Stimulated activated CD8-positive, alpha-beta memory T cell treated with anti-CD3 and anti-CD28 coated beads, Interleukin-7, amount 100 ng/mL, for 4 hours (primary cell): ENCODE measurements at places on chromosomes 5 and 9.

DNA sequence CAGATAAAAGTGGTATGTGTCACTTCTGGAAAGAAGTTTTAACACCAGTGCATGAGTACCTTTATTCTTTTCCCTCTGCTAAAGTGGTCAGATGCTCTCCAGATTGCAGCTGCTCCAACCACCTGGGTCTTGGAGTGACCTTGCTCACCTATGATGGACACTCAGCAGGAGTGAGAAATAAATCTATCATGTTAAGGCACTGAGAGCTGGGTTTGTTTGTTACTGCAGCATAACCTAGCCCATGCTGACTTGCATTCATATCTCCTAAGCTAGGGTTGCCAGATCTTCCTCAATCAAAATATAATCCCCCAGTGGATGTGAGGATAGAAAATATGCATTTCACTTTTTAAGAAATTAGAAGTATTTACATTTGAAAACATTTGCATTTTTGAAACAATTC is 295.9 kb downstream of the AGTPBP1 start:
- DNase-seq: no peak

- DNase-seq: no peak
Measured at GRCh38 chr9:7303907-7304626, 495.5 kb downstream of the DMAC1 start.

DNA sequence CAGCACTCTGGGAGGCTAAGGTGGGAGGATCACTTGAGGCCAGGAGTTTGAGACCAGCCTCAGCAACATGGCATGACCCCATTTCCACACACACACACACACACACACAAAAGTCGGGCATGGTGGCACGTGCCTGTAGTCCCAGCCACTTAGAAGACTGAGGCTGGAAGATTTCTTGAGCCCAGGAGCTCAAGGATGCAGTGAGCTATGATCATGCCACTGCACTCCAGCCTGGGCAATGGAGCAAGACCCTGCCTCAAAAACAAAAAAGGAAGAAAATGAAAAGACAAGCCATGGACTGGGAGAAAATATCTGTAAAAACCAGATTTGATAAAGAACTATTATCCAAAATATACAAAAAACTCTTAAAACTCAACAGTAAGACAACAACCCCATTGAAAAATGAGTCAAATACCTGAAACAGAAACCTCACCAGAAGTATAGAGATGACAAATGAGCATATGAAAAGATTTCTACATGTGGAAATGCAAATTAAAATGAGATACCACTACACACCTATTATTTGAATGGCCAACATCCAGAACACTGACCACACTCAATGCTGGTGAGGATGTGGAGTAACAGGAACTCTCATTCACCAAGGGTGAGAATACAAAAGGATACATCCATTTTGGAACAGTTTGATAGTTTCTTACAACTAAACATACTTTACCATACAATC is 24.7 kb downstream of the DNAJA1 start:
- DNase-seq: no peak

DNA sequence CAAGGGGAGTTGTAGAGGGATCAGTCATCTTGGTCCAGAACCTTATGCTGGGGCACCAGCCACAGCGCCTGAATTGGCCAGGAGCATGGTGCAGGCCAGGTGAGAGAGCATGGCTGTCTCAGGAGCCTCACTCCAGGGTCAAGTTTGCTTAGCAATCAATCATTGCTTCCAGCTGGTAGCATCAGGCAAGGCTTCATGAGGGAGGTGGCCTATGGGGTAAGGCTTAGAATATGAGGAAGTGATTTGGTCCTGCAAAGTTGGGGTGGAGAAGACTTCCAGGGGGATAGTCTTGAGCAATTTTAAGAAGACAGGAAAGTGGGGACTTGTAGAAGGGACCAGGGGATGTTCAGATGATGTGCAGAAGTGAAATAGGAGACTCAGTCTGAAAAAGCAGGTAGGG is 53.9 kb upstream of the PITX1 start:
- no peak for DNase-seq

DNA sequence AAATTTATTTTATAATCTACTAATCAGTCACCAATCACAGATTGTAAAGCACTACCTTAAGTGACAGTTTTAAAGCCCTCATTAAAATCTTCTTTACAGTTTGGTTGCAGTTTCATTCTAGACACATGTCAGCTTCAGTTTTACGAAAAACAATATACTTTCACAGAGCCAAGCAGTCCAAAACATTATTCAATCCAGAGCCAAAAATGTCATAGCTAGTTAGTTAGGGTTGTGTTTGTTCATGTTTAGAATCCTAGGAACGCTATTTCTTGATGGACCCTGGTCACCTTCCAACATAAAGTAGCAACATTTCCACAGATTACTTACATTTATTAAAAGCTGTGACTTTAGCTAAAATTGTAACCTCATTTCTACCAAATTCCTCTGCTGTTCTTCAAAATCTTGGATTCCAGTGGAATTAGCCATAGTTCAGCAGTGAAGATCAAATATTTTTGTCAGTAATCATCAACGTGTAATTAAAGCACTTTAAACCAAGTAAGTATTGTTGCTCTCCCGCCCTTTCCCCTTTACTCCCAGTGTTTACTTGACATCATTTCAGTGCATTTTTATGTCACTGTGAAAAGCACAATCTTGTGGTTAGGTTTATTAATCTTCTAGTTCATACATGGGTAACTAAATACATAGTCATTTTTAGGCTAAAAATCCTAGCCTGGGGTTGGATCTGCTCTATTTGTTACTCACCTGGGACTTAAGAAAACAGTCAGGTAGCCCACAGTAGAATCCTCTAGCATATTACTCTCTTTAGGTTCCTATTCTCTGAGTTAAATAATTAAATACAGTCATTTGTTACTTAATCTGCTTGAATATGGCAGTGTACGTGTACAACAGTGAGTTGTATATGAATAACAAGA is 74.3 kb downstream of the NIPBL start:
- DNase-seq: no peak

DNA sequence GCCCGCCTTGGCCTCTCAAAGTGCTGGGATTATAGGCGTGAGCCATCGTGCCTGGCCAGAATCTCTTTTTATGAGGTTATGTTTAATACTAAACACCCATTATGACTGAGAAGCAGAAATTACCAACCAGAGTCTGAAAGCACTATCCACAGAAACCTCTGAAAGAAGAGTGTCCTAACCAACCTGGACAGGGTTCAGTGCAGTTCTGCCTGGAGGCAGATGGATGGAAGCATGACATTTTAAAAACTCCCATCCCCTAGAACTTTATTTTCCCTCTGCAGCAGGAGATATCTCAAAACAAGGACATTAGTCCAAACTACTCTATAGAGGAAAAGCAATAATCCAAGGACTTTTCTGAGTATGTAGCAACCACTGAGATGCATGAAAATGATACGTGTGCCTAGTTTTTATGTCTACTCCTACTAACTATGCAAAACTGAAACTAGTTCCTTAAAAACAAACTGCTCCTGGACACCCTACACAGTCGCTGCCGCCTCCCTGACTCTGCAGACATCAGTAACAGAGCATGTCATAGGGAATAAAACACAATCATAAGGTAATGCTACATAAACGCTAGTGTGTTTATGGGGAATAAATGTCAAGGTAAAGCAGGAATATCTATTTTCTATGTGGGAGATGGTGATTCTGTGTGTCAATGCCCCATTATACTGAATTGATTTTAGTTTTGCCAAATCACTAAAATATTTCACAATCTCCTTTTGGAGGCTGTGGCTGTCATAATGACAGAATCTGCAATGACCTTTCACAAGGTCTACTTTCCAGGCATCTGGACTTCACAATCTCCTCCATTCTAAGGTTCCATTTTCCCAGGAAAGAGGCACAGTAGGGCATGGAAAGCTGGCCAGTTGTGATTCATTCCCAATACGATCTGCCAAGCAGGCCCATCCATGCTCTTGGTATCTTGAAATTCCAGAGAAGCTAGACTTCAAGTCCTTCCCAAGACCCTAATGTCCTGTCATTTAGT is 122.8 kb downstream of the SIL1 start:
- no peak for DNase-seq

- DNase-seq: no peak
Measured at GRCh38 chr5:43634621-43635020, 31.6 kb downstream of the NNT start.

DNA sequence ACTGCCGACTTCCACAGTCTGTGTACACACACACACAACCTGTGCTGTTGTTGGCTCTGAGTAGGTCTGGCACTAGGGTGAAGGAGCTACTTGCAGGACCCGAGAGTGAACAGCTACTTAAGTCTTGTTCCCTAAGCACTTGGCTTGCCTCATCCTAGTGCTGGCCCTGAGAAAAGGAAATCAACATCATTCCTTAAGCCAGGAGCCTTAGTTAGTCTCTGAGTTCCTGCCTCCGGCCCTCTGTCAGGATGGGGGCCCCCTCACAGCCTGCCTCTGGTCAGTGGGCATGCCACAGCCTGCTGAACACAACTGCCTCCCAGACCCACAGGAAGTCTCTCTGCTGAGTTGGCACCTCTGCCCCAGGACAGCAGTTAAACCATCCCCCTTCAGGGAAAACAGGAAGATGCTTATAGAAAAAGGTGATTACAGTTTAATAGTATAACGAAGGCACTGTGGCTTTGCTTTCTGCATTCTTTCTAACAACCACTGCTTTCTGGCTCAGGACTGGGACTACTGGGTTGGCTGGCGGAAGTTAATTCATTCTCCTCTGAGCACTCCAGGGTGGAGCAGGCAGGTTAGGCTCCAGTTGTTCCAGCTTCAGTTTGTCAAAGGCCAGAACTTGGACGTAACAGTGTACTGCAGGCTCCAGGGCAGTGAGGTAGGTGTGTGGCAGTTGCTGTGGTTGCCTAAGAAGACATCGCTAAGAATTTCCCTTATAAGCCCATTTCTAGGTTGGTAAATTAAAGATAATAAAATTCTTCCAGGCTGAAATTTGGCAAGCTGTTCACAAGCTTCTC is 2.8 kb downstream of the MAMDC2 start:
- DNase-seq: no peak

DNA sequence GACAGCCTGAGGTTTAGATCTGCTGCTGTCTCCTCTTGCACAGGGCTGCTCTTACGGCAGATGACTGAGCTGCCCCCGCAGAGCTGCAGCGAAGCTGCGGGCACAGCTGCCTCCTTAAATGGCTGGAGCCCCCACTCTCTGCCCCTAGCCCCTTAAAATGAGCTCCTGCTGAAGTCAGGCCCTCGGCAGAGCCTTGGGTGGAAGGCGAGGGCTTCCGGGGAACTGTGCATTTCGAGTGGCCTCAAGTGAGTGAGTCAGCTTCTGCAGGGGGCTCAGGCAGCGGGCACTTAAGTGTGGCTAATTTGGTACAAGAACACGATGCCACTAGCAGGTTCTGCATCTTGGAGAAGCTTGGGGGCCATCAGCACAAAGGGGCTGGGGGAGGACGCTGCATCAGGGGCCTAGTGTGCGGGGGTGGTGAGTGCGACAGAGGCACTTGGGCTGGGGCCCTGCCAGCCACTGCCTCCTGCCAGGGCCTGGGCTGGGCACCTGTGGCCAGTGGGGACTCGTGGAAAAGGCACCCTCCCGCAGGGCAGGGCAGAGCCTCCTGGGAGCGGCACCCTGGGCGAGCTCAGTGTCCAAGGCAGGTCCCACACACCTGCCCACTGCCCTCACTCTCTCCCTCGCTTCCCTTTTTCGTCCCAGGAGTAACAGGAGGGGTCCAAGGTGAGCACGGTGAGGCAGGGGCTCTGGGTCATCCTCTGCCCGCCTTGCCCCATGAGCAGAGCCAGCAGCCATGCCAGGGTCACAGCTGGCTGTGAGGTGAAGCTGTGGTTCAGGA is 28.8 kb upstream of the RNU6ATAC start:
- DNase-seq: no peak
